ENCODE measurements at places on chromosomes 11 and 22.

GRCh38 chr11:75627906-75628668, 40.8 kb downstream of the MAP6 start:
- no peak for DNase-seq

- DNase-seq, result no peak
Observed at GRCh38 chr11:85902353-85902752, 47.2 kb downstream of the CCDC83 start.

DNA sequence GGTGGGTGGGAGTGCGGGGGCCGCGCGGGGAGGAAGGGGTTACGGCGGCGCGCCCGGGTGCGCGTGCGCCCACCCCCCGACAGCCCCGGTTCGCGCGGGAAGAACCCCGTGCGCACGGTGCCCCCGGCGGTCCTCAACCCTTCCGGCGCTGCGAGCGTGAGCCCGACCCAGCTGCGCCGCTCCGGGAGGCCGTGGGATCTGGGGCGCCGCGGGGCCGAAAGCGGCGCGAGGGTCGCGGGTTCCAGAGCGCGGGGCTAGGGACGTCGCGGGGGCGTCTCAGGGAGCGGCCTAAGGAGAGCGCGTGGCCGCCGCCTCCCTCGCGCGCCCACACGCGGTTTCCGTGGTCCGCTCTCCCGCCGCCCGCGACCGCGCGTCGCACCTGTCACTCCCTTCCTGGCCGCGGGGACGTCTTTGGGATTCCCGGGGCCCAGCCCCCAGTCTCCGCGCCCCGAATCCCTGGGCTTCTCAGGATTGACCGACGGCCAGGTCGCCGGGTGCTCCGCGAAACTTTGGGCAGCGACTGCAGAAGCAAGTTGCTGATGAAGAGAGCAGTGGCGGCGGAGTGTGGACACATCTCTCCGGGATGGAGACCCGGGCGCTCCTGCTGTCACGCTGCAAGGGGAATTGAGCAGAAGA, 582 bp downstream of the SREBF2 start:
- peak; percentile 34 for DNase-seq

GRCh38 chr11:65535102-65535501, 10.2 kb downstream of the SCYL1 start:
- DNase-seq, result no peak
